ENCODE measurements at places on chromosomes 2 and 18.
A peak's percentile ranks its signal among the peaks of the same experiment; 100 is the strongest.

DNA sequence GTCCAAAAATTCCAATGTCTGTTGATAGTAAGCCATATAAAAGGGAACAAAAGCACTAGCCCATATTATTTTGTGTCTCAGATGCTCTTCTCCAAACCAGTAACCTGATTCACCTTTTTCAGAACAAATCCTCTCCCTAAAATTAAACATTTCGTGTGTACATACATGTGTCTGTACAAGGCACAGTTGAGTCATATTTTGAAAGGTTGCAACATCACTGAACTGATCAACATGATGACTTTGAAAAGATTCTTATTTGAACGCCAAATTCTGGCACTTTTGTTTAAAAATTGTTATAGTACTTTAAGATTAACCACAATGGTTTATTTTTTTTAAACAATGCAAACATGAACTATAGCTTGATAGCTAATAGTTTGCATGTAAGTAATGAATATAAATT lies 102.5 kb downstream of the RIT2 start:
- no peak for DNase-seq

- DNase-seq, result no peak
Measured at GRCh38 chr2:189161894-189162293, 17.7 kb downstream of the COL5A2 start.

GRCh38 chr2:128410035-128410757 lies 91.5 kb upstream of the HS6ST1 start:
- no peak for DNase-seq

DNA sequence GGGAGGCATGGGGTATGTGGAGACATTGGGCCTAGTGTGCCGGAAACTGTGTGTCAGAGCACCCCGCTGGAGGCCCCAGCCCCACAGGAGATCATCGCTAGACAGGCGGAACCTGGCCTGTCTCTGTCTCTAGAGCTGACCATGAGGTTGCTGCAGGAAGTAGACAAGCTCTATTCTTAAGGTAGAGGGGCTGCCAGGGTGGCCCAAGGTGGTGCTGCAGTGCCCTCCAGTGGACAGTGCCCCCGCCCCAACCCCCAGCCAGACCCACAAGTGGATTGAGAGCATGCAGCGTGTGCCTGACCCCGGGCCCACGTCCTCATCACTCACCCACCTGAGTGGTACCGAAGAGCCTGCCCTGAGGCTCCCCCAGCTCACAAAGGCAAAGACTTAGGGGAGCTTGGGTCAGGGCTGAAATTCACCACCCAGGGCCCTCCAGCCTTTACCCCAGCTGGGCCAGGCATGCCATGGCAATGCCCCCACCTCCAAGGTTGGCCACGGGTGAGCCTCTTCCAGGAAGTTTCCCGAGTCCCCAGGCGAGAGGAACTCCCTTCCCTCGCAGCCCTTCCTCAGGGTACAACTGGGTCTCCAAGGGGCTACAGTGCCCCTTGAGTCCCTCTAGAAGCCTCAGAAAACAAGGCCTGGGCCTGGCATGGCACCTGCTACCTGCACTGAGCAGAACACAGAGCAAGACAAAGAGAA lies 155.0 kb downstream of the TTC32 start:
- peak; percentile 14 for DNase-seq
